ENCODE measurements at places on chromosomes 2 and 18.

- DNase-seq: no peak
These were observed 313.6 kb upstream of the MC4R start for GRCh38 chr18:60686142-60686541.

- DNase-seq: no peak
These were observed 170.6 kb upstream of the SPHKAP start for GRCh38 chr2:228352048-228352447.

DNA sequence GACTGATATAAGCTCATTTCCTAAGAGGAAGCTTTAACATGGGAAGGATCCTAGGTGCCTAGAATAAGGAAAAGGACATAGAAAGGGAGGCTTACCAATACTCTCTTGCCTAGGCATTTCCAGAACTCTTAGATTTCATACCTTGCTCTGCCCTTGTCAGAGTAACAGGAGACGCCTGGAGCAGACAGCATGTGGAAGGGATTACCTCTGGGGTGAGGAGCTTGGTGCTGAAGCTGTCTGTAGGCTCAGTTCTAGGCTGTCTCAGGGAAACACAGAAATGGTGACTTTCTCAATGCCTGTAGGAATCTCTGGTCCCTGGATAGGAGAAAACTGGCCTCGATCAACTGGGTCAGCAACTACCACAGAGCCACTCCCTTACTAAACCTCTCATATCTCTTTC, 150.0 kb downstream of the SLC4A3 start:
- DNase-seq: no peak

DNA sequence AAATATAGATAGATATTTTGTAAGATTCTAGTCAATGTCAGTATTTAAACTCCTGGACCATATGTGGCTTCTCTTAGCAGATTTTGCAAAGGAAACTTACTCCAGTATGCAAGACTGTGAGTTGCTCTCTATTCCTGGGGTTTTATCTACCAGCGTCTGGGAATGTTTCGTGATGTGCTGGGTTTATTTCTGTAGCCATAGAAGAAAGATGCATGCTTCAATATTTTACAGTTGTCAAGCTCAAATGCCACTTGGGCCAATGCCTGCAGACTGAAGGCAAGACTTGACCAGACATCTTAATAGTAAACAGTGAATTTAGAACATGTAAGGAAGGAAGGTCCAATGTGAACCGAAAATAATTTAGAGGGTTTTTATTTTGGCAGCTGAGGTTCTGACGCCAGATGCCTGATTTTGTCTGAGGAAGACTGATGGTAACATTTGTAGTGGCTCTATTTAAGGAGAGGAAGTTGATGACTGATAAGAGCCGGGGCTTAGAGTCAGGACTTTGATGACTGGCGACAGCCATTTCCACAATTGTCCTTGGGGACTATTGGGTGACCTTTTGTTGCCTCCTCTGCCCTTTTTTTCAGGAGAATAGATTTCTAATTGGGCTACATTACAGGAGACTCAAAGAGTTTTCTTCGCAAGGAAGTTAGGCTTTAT, 154.3 kb downstream of the RAPGEF4 start:
- DNase-seq: no peak

- DNase-seq: no peak
These were observed 110.2 kb upstream of the UNC80 start for GRCh38 chr2:209661286-209661894.

GRCh38 chr2:108922141-108922915, 66.7 kb downstream of the EDAR start:
- no peak for DNase-seq

DNA sequence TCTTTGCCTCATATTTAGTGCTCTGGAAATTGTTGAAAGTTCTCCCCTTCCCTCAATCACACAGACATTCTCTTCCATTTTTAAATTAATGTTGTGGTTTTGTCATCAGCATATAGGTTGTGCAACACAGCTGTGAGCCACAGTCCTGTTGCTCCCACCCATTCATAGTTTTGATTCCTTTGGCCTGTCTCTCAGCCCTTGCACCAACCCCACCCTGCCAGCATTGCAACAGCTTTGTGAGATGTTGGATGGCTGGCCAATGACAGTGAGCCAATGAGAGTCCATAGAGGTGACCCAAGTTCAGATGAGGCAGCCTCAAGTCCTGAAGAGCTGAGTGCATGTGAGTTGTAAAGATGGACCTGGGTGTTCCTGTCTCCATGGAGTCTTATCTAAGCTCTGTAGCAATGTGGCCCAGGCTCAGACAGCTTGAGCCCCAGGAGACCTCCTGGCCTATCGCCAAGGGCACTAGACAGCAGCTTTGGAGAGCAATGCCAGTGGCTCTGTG, 775.5 kb downstream of the RNF144A start:
- no peak for DNase-seq

DNA sequence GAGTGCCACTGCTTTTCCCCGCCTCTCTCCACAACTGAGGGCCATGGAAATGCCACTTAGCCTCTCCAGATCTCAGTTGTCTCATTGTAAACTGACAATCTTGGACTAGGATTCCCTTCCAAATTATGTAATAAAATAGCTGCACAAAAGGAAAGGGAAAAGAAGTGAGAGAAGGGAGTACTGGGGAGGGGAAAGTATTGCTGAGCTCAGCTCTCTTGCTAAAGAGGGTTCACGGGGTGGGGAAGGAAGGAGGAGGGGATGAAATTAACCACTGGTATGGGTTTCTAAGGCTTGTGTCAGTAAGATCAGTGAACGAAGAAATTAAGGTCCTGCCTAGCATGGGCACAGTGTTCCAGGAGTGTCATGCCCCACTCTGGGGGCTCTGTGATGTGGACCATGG, 417.3 kb downstream of the TGIF1 start:
- DNase-seq: no peak

GRCh38 chr2:200774920-200775319, 36.8 kb upstream of the BZW1 start:
- no peak for DNase-seq

DNA sequence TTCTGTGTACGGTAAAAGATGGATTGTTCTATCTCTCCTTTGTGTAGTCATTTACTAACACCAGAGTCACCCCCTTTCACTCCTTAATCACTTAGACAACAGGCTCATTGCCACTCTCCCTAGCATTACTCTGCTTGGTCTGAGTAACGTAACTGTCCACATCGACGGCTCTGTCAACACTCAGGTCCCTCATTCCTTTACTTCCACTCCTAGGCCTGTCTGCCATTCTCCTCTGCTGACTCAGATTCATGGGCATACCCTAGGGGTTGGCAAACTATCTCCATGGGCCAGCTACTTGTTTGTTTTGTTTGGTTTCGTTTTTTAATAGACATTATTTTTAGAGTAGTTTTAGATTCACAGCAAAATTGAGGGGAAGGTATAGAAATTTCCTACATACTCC, 243.9 kb downstream of the NR4A2 start:
- DNase-seq: no peak

DNA sequence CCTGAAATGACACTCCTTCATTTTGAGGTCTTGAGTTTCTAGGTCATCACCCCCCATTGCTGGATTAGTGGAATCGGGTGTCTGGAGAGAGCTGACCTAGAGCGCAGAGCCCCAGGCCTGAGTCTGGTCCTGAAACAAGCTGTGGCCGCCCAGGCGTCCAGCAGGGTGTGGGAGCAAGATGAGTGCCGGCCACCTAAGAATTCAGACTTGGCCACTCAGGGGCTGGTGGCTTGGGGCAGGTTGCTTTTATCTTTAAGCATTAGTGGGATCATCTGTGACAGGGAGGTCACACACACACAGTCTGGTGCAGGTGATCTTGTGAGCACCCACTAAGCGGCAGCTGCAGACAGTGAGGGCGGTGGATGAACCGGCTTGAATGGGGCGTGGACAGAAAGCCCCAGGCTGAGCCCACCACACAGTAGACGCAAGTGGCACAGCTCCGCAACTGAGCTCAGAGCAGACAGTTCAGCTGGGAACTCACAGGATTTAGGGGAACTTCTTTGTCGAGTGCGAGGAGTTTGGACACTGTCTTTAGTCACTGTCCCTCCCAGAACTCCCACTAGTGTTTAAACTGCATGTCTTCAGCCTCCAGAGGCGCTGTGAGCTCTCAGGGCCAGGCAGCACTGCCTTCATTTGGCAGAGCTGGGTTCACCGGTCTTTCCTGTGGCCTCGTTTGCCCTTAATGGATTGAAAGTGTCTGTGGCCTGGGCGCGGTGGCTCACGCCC, 21.5 kb downstream of the ITGB1BP1 start:
- no peak for DNase-seq

- no peak for DNase-seq
These were observed 158.3 kb downstream of the PDE11A start for GRCh38 chr2:177914247-177914646.

DNA sequence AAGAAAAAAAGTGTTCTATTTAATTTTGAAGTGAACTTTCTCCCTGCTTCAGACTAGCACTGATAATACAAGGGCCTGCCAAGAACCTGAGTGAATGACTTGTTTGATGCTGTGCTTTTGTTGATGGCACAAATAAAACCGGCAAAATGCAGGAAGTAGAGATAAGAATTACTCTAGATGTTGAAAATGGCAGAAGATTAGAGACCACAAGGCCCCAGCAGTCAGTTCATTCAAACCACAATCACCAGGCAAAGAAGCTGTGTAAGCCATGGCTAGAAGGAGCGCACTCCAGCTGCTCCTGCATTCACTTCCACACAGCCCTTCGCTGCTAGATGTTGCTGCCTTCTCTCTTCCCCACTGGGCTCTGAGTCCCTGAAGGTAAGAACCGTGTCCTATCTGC, 297.1 kb downstream of the AGPS start:
- DNase-seq: no peak

GRCh38 chr2:101344137-101344536, 35.6 kb upstream of the RNF149 start:
- no peak for DNase-seq

- no peak for DNase-seq
These were observed 430.2 kb upstream of the PIK3C3 start for GRCh38 chr18:41524674-41525470.

DNA sequence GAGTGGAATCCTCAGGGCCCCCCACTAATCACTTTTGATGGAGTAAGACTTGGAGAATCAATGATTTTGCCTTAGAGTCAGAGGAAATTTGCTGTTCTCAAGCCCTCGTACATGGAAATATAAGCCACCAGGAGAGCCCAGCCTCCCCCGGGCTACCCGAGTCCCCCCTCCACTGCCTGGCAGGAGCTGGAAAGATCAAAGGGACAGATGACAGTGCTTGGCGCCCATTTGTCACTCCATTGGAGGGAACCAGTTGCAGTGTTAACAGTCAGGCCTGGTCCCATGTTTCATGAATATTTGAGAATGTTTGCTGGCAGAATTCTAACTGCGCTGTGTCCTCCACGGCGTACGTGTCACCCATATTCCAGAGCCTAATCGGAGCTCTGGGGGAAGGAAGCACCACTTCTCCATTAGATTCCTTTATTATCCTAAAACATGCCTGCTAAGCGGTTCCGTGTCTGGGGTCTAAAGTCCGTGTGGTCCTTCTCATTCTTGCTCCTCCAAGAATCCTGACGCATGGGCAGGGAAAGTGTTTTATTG, 202.4 kb downstream of the KLHL29 start:
- no peak for DNase-seq

DNA sequence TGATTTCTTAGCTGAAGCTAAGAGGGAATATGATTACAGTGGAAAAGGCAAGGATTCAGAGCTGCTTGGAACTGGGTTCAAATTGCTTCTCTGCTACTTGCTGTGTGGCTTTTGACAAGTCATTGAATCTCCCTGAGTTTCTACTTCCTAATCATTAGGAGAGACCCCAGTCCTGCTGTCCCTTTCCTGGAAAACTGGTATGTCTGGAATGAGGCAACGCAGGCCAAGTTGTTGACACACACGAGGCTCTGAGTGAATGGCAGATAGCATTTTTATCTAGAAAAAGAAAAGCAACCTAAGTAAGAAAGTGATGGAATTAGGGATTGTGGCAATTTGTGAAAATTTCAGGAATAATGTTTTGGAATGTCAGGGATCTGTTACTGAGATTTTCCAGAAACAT, 123.6 kb downstream of the LPIN1 start:
- DNase-seq: no peak

DNA sequence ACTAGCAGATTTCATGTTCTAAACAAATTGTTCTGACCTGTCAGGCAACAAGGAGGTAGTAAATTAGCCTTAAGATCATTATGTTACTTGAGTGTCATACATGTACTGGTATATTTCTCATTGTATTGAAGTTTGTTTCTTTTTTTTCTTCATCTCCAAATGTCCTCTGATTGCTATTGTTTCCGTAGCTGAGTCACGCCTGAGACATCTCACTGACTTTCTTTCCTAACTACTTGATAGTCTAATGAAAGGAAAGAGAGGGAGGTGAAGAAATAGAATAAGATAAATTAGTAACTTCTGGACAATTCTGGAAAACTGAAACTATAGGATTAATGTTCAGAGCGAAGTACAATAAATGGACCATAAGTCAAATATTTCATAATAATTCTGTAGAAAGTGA, 1049.9 kb downstream of the TSN start:
- no peak for DNase-seq

GRCh38 chr2:85873679-85874078, 15.1 kb downstream of the ST3GAL5 start:
- no peak for DNase-seq

DNA sequence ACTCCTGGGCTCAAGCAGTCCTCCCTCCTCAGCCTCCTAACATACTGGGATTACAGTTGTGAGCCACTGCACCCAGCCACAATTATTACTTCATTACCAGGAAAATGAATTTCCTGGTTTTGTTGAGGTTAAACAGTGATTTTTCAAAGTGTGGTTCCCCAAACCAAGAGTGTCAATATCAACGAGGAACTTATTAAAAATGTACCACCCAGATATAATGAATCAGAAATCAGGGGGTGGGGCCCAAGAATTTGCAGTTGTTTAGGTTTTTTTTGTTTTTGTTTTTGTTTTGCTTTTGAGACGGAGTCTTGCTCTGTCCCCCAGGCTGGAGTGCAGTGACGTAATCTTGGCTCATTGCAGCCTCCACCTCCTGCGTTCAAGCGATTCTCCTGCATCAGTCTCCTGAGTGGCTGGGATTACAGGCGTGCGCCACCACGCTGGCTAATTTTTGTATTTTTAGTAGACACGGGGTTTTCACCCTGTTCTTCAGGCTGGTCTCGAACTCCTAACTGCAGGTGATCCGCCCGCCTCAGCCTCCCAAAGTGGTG, 94.1 kb downstream of the WDSUB1 start:
- no peak for DNase-seq

GRCh38 chr18:68740966-68741365, 26.1 kb upstream of the TMX3 start:
- DNase-seq: no peak

- DNase-seq: no peak
These were observed 63.9 kb downstream of the ARHGAP28 start for GRCh38 chr18:6793455-6793854.

- DNase-seq: no peak
These were observed 250.5 kb downstream of the SLC8A1 start for GRCh38 chr2:40201425-40201824.

- no peak for DNase-seq
These were observed 334.1 kb downstream of the RIT2 start for GRCh38 chr18:42781298-42781815.

- no peak for DNase-seq
These were observed 128.6 kb downstream of the ZFP36L2 start for GRCh38 chr2:43097644-43098408.

DNA sequence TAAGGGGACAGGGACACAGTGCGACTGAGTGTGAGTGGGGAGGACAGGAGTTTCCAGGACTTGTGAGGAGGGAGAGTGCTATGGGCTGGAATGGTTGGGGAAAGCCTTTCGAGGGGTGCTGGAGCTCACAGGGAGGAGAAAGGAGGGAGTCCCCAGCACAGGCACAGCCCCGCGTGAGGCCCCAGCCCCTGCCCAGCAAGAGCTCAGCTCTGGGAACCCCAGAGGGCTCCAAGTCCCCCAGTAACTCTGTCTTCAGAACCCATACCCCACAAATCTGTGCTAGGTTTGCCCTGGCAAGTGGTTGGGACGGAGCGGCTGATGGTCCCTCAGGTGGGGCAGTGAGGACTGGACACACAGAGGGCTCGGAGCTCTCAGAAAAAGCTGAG, 75.4 kb downstream of the SFXN5 start:
- no peak for DNase-seq

All from AG04450 (cell line).